Activated T-cell treated with anti-CD3 and anti-CD28 coated beads, Interleukin-2, amount 50 U/mL, for 48 hours (primary cell): ENCODE measurements at places on chromosomes 1 and 21.

DNA sequence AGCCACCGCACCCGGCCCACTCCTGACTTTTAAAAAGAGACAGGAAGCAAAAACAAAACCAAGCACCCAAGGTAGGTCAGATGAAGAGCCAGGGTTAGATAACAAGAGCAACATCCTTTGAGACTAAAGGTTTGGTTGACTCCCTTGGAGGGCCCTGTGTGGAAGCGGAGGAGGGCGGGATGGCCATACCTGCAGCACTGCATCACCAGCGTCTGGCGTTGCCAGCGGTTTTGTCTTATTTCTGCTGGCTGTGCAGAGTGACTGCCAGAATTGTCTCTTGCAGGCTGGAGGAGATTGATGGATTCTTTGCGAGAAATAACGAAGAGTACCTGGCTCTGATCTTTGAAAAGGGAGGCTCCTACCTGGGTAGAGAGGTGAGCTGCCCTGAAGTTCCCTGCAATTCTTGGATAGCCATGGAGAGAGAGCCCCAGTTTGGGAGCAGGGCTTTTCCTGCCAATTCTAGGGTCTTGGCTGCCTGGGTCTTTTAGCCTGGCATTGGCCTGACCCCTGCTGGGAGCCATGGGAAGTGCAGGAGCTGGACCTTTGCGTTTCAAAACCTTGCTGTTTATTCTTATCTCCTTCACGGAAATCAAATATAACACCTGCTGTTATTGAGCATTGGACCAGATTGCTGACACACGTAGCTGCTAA lies 24.0 kb downstream of the QSOX1 start:
- DNase-seq: peak; percentile 80

GRCh38 chr1:15153184-15153841 lies at the start of gene TMEM51:
TSS of gene TMEM51 (plus strand) at chr1:15153747. CDS start at chr1:15215088, 61,341 bp downstream.
- no peak for DNase-seq

- DNase-seq: no peak
Observed at GRCh38 chr1:36172983-36173382, 17.0 kb downstream of the MAP7D1 start.

GRCh38 chr1:2778220-2778592 lies 23.3 kb downstream of the TTC34 start:
- no peak for DNase-seq

DNA sequence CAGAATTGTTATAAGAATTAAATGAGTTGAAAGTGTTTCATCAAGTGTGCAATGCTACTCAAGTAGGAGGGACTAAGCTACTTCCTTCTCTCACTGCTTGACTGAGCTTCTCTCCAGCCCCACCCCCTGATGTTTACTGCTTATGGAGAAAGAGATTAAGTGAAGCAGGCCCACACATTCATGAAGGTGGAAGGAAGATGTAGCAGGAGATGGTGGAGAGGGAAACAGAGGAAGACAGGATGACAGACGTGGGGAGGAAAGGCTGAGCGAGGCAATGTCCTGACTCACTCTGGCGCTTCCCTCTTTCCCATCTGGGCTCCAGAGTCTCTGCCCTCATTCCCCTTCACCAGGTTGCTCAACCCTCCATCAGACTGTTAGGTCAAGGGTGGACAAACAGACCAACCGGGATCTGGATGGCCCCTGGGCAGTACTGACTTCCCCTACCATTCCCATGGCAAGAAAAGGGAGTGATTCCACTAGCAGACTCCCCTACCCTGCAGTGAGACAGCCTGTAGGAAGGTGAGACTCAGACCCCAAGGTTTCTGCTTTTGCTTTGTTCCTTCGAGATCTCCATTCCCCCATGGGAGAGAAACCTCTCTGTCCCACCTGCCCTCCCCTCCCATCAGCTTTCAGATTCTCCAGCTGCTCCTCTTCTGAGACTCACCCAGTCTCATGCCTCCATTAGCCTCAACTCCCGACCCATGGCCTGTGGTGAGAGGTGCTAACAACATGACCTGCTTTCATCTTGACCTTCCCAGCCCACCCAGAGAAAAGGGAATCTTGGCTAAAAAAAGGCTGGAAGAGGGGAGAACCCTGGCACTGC lies 3.1 kb upstream of the ARHGEF2 start:
- no peak for DNase-seq

DNA sequence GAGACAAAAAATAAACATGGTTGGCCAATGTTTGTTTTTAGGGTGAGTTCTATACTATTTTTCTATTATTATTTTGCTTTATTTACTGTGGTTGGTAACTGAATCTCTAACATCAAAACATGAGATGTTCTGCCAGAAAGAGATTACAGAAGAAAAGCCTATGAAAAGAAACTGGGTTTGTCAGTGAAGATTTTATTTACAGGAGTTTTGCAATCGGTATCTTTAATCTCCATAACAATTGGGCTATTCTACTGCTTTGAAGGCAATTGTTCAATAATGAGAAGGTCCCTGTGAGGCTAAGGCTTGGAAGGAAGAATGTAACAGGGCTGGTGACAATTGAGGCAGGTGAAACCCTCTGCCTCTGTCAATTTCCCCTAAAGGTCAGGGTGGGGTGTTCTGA lies 155.5 kb downstream of the CLIC6 start:
- no peak for DNase-seq

DNA sequence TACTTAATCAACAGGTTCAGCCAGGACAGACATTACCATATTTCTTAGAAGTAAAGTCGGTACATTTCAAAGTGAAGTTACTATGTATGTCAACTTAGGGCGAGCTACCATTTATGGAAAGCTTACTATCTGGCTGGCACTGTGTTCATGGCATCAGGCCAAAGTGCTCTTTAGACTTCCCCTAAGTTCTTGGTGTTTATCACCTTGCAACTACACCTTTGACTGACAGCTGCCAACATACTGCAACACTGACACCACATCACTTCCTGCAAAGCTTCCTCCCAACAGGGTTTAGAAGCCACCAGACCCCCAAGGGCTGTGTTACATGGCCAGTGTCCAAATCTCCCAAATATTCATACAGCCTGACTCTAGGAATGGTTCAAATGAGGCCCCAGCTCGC lies 61.0 kb downstream of the TIAM1 start:
- no peak for DNase-seq

DNA sequence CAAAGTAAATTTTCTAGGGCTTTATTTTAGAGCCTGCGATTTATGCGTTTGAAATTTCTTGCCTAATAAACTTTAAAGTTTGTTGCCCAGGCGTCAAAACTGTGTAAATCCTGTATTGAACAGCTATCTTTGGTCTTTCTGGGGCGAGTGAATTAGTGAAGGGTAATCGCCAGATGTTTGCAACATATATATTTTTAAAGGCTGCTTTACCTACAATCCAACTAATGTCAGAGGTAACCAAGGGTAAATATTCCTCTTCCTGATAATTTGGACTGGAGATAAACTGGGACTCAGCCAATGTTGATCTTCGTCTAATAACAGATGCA lies 885 bp upstream of the PROX1 start:
- no peak for DNase-seq

- DNase-seq: peak; percentile 83
Observed at GRCh38 chr1:54121482-54122134, 31.2 kb downstream of the CDCP2 start.

- DNase-seq: peak; percentile 65
Observed at GRCh38 chr1:152533327-152533938, 19.2 kb downstream of the CRCT1 start.

DNA sequence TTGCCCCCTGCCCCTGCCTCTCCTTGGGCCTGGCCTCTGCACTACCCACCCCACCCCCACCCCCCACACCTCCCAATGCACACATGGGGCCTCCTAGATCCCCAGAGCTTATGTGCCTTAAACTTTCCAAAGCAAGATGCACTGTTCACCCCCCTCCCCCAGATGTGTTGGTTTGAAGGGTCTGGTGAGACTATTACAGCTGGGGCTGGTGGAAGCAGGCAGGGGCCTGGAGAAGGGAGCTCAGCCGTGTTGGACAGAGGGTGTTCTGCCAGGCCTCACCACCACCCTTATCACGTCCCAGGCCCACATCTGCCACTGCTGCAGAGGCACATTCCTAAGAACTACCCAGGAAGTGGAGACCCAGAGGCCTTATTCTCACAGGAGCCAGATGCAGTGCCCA lies 18.3 kb upstream of the RSPO1 start:
- DNase-seq: no peak

DNA sequence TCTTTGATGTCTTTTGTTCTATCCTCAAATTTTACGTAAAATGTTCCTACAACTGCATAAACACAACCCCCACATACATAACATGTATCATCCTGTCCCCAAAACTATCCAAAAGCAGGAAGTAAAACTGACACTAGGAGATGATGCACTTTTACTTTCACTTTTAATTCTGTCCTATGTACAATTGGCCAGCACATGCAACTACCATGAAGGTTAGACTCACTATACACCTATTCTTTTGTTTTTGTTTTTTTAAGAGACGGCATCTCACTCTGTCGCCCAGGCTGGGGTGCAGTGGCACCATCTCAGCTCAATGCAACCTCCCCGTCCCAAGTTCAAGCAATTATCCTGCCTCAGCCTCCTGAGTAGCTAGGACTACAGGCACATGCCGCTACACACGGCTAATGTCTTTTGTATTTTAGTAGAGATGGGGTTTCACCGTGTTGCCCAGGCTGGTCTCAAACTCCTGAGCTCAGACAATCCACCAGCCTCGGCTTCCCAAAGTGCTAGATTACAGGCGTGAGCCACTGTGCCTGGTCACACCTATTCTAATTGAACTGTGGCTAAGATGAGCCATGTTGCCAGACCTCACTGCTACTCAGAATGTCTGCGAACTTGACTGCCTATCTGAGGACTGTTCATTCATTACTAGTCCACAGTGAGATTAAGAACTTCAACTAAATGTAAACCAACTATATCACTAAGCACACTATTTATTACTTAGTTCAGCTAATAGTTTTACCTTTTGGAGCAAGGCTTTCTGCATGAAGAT lies 48.0 kb downstream of the TOR3A start:
- peak; percentile 58 for DNase-seq

- DNase-seq: no peak
Observed at GRCh38 chr1:241695246-241696171, 43.4 kb downstream of the WDR64 start.

GRCh38 chr1:32549616-32550015 lies 10.4 kb downstream of the ZBTB8A start:
- no peak for DNase-seq

DNA sequence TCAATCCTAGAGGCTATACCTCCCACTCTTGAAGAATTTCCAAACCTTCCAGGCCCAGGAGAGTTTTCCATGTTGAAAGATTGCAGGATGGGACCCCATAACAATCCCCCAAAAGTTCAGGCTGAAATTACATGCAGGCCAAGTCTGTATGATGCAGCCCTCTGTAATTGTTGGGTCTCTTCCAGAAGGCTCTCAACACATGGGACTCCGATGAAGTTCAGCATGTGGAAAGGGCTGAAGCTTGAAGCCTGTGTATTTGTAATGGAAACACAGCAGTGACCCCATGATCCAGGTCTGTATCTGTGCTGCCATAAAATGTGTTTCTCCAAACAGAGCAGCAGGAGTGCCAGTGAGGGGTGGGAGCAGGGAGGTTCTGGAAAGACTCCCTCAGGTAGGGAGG lies 202.5 kb upstream of the LYPLAL1 start:
- DNase-seq: no peak

DNA sequence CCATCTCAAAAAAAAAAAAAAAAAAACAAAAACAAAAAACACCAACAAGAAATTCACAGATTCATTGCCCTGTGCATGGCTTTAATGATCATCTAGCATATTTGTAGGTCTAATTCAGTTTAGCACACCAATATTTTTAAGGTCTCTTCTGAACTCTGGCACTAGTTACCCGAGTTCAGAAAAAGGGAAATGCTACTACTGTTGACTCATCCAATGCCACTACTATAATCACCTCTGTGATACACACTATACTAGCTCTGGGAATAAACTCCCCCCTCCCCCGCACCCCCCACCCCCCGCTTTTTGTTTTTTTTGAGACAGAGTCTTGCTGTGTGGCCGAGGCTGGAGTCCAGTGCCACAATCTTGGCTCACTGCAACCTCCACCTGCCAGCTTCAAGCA lies 55.6 kb downstream of the FBXO42 start:
- DNase-seq: no peak
